ENCODE measurements at places on chromosomes 3 and 15.

DNA sequence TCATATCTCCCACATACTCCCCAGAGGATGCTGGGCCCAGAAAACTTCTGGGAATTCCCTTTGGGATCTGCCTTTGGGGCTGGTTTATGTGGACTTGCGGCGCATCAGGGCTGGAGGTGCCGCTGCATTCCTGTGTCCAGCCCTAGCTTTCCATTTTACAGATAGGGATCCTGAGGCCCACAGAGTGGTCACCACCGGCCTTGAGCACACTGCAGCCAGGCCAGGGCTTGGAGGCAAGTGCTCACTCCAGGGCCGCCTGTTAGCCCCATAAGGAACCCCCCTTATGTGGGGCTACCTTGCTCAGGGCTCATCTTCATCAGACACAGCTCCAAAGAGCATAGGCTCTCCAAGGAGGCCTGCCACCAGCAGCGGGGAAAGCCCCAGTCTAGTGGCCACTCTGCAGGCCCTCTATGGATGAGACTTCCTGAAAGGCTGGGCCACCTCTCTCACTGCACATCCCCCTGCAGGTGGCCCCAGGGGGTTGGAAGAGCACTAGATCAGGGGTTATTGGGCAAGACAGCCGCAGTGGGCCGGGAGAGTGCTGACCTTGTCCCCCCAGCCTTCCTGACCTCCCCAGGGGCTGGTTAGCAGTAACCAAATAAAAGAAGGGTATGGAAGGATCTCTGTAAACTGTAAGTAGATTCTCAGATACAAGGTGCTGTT lies 9.2 kb upstream of the ATP2B2 start:
- DNase-seq, result no peak

DNA sequence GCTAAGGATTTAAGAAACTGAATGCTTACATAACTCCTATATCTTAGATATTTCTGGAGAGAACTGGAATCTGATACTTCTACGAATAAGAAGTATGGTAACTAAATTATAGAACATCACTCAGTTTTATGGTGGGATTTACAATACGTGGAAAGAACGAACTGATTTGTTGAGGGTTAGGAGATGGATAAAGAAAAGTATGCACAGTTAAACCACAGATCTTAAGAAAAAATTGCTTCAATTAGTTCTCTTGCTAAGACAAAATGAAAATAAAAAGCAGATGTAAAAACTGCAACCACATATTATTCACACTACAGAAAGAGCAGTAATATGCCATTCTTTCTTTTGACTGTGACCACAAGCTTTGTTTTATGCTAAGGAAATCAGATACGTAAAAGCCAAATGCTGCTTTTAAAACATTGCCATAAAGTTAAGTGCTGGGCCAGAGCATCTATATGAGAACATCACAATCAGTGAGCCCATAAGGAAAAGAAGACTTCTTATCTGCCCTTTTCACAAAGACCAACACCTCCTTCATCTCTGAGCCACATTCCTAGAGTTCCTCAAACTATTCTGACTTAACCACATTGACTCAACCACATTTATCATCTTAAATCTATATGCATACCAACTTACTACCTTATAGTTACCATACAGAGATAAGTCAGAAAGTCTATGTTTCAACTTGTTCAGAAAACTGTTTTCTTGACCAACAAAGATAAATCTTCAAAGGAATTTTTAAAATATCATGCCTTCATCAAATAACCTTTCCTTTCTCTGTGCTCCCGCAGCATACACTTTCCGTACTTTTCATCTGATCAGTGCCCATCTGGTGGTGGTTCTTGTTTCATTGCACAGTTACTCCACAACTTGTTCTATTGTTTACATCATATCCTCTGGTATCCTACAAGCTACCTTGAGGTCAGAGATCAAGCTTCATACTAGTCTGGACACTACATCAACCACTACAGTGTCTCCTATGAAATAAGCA lies 61.7 kb downstream of the FSIP1 start:
- DNase-seq, result no peak

GRCh38 chr15:58521293-58521991 lies 89.7 kb downstream of the LIPC start:
- DNase-seq, result no peak

- no peak for DNase-seq
Observed at GRCh38 chr3:150840802-150841515, 64.3 kb downstream of the MINDY4B start.

DNA sequence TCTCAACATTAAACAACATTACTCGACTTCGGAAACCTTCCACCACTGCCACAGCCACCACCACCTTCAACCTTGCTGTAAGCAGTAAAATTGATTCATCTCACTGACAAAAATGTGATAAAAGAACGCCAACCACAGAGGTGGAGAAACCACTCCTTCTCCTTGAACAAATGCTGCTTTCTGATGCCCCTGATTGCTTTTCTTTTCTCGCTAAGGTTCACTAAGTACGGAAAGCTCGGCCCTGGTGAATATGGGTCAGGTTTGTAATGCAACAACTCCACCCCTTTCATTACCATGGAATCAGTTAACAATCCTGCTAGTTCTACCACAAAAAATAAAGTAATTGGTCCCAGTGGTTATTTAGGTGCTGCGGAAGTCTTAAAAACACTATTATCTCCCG lies 44.9 kb downstream of the MEIS2 start:
- DNase-seq, result no peak

Measured in activated CD4-positive, alpha-beta T cell treated with anti-CD3 and anti-CD28 coated beads, Interleukin-2, Interleukin-6, amounts not matched to agents 100 ng/mL and 50 ng/mL, durations not matched to agents 16 hours and 8 hours (primary cell).